ENCODE measurements at places on chromosomes 3 and 15.

- H3K4me1 ChIP-seq = no peaks in the 10 kb centered on the region
- H3K4me3 ChIP-seq = no peak overlapping the region
- no peak for DNase-seq
- H3K36me3 ChIP-seq = peaks cover 72% of the 10 kb centered on the region
- H3K27me3 ChIP-seq = no peaks in the 10 kb centered on the region
Measured at GRCh38 chr3:11818033-11818432, 28.7 kb downstream of the TAMM41 start.

GRCh38 chr3:113129168-113129567 lies 82.2 kb upstream of the BOC start:
- no peak for DNase-seq
- H3K27ac ChIP-seq = no peak overlapping the region

GRCh38 chr3:138089091-138089490 lies 26.3 kb downstream of the DZIP1L start:
- no peak for DNase-seq
- no peak overlapping the region for H3K27ac ChIP-seq
- no peaks in the 10 kb centered on the region for H3K4me1 ChIP-seq
- no peaks in the 10 kb centered on the region for H3K27me3 ChIP-seq

DNA sequence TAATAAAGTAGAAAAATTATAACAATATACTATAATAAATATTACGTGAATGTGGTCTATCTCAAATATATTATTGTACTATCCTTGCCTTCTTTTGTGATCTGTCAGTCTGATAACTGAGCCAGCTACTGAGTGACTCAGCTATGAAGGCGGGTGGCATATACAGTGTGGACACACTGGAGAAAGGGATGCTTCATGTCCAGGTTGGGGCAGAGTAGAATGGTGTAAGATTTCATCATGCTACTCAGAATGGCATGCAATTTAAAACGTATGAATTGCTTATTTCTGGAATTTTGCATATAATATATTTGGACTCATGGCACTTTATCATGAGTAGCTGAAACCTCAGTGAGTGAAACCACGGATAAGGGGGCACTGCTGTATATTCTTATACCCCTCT lies 172.9 kb upstream of the TBC1D5 start:
- DNase-seq = no peak
- no peaks in the 10 kb centered on the region for H3K4me1 ChIP-seq
- H3K36me3 ChIP-seq = no peaks in the 10 kb centered on the region
- no peaks in the 10 kb centered on the region for H3K27me3 ChIP-seq

GRCh38 chr15:44296625-44297524 lies 8.4 kb downstream of the GOLM2 start:
- no peak for DNase-seq
- H3K27ac ChIP-seq = no peak overlapping the region
- H3K4me3 ChIP-seq = no peak overlapping the region
- peaks cover 3% of the 10 kb centered on the region for H3K36me3 ChIP-seq
- peaks cover 2% of the 10 kb centered on the region for H3K4me1 ChIP-seq

DNA sequence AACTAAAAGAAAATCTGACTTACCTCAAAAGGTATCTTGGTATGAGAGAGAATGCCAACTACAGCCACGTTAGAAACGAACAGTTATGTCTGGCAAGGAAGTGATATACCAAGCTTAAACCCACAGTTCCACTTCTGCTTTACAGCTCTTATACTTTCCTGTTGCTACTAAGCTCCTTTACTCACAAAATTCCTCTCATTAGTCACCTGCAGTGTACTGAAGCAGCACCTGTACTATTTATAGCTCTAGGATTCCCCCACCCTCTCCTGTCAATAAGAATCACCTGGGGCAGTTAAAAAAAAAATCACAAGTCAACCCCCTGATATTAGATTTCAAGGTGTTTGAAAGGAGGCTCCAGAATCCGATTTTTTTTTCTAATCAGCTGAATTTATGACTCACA lies 2.9 kb upstream of the TMEM266 start:
- peaks cover 38% of the 10 kb centered on the region for H3K27me3 ChIP-seq
- H3K4me3 ChIP-seq = no peak overlapping the region
- no peak for DNase-seq
- no peak overlapping the region for H3K27ac ChIP-seq

GRCh38 chr3:140832883-140833282 lies 108.8 kb upstream of the SLC25A36 start:
- no peak overlapping the region for H3K4me3 ChIP-seq
- peaks cover 5% of the 10 kb centered on the region for H3K4me1 ChIP-seq
- no peak for DNase-seq
- H3K36me3 ChIP-seq = no peaks in the 10 kb centered on the region

GRCh38 chr3:5317557-5317956 lies 130.1 kb downstream of the EDEM1 start:
- H3K27me3 ChIP-seq = peaks cover 2% of the 10 kb centered on the region
- DNase-seq = no peak
- H3K4me1 ChIP-seq = no peaks in the 10 kb centered on the region
- H3K36me3 ChIP-seq = no peaks in the 10 kb centered on the region
- no peak overlapping the region for H3K4me3 ChIP-seq

DNA sequence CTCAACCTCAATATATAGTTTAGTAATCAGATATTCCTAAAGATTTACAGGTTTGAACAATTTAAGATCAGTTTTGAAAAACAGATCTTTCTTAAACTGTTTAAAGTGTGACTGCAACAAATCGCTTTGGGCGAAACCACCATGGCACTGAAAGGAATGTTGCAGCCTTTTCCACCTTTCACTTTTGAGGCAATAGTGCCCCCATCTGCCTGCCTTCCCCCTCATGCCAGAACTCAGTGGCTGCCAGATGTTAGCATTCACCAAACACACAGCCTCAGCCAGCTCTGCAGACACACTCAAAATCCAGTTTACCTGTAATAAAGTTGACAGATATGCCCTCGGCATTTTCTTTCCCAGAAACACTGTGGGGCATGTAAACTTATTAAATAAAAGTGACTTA lies 3.3 kb downstream of the LYSMD4 start:
- H3K4me1 ChIP-seq = peaks cover 2% of the 10 kb centered on the region
- no peaks in the 10 kb centered on the region for H3K27me3 ChIP-seq
- DNase-seq = peak; percentile 17
- H3K4me3 ChIP-seq = no peak overlapping the region

- H3K4me3 ChIP-seq = no peak overlapping the region
- H3K36me3 ChIP-seq = no peaks in the 10 kb centered on the region
- H3K27me3 ChIP-seq = no peaks in the 10 kb centered on the region
- DNase-seq = no peak
Measured at GRCh38 chr3:182596676-182597410, 196.5 kb upstream of the ATP11B start.

DNA sequence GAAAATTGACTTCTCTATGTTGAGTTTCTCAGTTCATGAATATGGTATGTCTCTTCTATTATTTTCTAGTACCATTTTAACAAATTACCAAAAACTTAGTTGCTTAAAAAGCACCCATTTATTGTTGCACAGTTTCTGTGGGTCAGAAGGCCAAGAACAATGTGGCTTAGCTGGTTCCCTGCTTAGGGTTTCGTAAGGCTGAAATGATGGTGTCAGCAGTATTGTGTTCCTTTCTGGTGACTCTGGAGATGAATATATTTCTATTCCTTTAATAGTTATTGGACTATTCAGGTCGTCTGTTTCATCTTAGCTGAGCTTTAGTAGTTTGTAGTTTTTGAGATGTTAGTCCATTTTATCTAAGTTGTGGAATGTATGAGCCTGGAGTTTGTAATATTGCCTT lies 44.9 kb downstream of the IL1RAP start:
- no peaks in the 10 kb centered on the region for H3K4me1 ChIP-seq
- no peak overlapping the region for H3K27ac ChIP-seq
- no peak for DNase-seq
- H3K27me3 ChIP-seq = no peaks in the 10 kb centered on the region
- H3K36me3 ChIP-seq = no peaks in the 10 kb centered on the region

DNA sequence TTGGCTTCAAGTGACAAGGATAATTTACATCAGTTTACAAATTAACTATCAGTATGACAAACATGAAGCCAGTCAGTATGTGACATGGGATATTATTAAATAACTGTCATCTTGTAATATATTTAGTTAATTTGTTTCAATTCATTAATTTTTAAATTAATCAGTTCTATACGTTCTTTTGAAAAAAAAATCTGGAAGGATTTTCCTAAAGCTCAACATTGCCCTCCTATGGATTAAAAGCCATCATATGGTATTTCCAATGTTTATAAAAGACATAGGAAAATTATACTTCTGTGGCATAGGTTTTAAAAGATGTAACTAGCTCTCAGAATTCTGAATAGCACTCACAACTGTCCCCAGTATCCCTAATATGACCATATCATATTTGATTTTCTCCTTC lies 134.4 kb downstream of the PLOD2 start:
- DNase-seq = no peak
- no peaks in the 10 kb centered on the region for H3K4me1 ChIP-seq
- no peak overlapping the region for H3K27ac ChIP-seq
- H3K36me3 ChIP-seq = no peaks in the 10 kb centered on the region
- no peaks in the 10 kb centered on the region for H3K27me3 ChIP-seq

DNA sequence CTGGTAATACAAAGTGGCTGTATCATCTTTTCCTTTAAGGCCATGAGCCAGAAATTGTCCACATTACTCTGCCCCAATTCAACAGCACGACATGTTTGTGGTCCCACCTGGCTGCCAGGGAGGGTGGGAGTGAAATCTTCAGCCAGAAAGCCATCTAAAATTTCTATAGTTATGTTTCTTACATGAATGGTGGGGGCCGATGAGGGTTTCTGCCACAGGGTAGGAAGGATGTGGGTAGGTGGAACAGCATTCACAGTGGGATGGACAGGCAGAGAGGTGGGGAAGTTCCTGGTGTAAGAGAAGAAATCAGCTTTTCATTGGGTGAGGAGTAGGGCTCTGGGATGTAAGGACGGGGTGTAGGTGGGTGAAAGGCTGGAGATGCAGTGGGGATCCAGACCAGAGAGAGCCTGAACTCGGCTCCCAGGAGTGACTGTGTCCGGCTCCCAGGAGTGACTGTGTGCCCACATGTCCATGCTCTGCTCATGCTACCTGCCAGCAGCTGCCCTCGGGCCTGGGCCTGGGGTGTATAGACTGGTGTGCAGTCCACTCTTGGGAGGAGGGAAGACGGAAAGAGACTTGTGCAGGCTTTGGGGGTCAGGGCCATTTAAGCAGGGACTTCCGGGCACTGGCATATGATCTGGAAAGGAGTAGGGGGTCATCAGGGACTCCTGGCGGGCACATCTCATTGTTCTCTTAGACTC lies 3.8 kb upstream of the FBLN2 start:
- no peaks in the 10 kb centered on the region for H3K36me3 ChIP-seq
- H3K4me3 ChIP-seq = no peak overlapping the region
- H3K27ac ChIP-seq = no peak overlapping the region

- no peak for DNase-seq
- peaks cover 5% of the 10 kb centered on the region for H3K27me3 ChIP-seq
- no peak overlapping the region for H3K4me3 ChIP-seq
- no peaks in the 10 kb centered on the region for H3K4me1 ChIP-seq
- H3K27ac ChIP-seq = no peak overlapping the region
Measured at GRCh38 chr15:78225783-78226541, 8.4 kb downstream of the ACSBG1 start.

GRCh38 chr3:37859354-37859753 lies 2.3 kb upstream of the CTDSPL start:
- no peak for DNase-seq
- H3K4me1 ChIP-seq = peaks cover 7% of the 10 kb centered on the region
- peaks cover 48% of the 10 kb centered on the region for H3K27me3 ChIP-seq
- H3K36me3 ChIP-seq = no peaks in the 10 kb centered on the region
- no peak overlapping the region for H3K27ac ChIP-seq
- H3K4me3 ChIP-seq = no peak overlapping the region

GRCh38 chr3:114428044-114428595 lies 134.3 kb downstream of the TIGIT start:
- no peaks in the 10 kb centered on the region for H3K36me3 ChIP-seq
- no peak overlapping the region for H3K4me3 ChIP-seq
- no peaks in the 10 kb centered on the region for H3K27me3 ChIP-seq
- DNase-seq = no peak
- no peak overlapping the region for H3K27ac ChIP-seq

GRCh38 chr3:100155128-100155527 lies 40.8 kb upstream of the FILIP1L start:
- H3K4me3 ChIP-seq = no peak overlapping the region
- no peaks in the 10 kb centered on the region for H3K4me1 ChIP-seq
- no peak for DNase-seq
- no peaks in the 10 kb centered on the region for H3K27me3 ChIP-seq
- no peaks in the 10 kb centered on the region for H3K36me3 ChIP-seq

- no peaks in the 10 kb centered on the region for H3K36me3 ChIP-seq
- H3K27ac ChIP-seq = no peak overlapping the region
- no peak for DNase-seq
- no peak overlapping the region for H3K4me3 ChIP-seq
- no peaks in the 10 kb centered on the region for H3K4me1 ChIP-seq
Measured at GRCh38 chr3:161413855-161414210, 42.5 kb upstream of the SPTSSB start.

DNA sequence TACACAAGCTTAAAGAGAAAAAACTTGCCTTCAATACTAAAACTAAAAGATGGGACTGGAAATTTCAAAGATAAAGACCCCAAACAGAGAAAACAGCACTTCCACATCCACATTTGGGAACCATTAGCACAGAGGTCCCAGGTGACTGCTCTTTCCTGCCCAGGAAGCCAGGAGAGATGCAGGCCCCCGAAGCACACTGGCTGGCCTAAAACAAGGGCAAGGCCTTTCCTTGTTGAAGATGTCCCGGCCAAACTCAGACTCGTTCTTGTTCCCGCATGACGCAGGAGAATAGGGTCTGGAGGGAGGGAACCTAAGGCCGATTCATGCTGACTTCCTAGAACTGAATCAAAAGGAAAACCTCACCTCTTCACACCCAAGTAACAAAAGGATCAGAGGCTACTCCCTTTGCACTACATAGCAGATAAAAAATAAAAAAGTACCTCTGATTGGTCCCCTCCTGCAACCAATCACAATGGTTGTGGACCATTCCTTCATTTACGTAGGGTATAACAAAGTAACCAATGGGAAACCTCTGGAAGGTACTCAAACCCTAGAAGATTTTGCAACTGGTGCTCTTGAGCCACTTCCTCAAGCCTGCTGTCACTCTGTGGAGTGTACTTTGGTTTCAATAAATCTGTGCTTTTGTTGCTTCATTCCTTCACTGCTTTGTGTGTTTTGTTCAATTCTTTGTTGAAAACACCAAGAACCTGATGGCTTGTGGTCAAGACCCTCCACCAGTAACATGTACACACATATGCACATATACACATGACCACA lies 48.7 kb downstream of the EFCAB12 start:
- H3K27me3 ChIP-seq = no peaks in the 10 kb centered on the region
- no peaks in the 10 kb centered on the region for H3K36me3 ChIP-seq
- H3K4me1 ChIP-seq = no peaks in the 10 kb centered on the region
- no peak overlapping the region for H3K4me3 ChIP-seq

- DNase-seq = no peak
- H3K27ac ChIP-seq = no peak overlapping the region
- no peaks in the 10 kb centered on the region for H3K27me3 ChIP-seq
- no peaks in the 10 kb centered on the region for H3K4me1 ChIP-seq
Measured at GRCh38 chr3:26084629-26085028, 294.7 kb downstream of the OXSM start.

GRCh38 chr3:75272691-75273090 lies 391.4 kb upstream of the FRG2C start:
- H3K4me3 ChIP-seq = no peak overlapping the region
- no peaks in the 10 kb centered on the region for H3K36me3 ChIP-seq
- no peak for DNase-seq

- H3K27me3 ChIP-seq = no peaks in the 10 kb centered on the region
- no peaks in the 10 kb centered on the region for H3K36me3 ChIP-seq
- no peak for DNase-seq
- H3K27ac ChIP-seq = no peak overlapping the region
Measured at GRCh38 chr3:172209333-172210321, 170.2 kb downstream of the FNDC3B start.

- H3K4me3 ChIP-seq = peak overlapping the region; percentile 21
- no peaks in the 10 kb centered on the region for H3K27me3 ChIP-seq
- no peak overlapping the region for H3K27ac ChIP-seq
- no peaks in the 10 kb centered on the region for H3K4me1 ChIP-seq
Measured at GRCh38 chr3:185363662-185364203, 797 bp downstream of the MAP3K13 start.
